DMS79 (cell line): ENCODE measurements at places on chromosomes 16 and 17.

DNA sequence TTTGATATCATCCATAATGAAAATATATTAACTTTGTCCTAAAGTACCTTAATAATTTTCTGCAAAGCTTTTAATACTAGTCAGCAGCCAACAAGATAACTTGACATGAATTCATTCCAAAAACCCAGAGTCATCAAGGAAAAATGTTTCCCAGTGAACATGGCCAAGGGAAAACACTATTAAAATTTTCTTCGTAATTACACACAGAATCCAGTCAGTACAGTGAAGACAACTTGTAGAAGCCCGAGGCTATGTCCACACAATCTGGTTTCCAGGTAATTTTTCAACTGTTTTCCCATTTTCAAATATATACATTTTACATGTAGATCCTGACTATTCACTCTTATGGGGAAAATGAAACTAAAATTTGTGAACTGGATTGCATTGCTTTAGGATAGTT lies 600.9 kb downstream of the CDH8 start:
- DNase-seq, result no peak

GRCh38 chr16:1309888-1310831 lies 724 bp downstream of the UBE2I start:
- DNase-seq, result no peak

DNA sequence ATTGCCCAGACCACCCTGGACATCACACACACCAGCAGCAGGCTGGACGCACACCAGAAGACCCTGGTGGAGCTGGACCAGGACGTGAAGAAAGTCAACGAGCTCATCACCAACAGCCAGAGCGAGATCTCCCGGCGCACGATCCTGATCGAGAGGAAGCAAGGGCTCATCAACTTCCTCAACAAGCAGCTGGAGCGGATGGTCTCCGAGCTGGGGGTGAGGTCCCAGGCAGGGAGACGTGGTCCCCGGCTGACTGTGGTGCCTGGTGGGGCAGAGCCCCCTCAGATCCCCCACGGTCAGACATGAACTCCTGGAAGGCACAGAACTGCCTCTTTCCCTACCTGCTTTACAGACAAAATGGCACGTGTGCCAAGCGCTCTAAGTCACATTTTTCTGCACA lies 16.6 kb upstream of the GAA start:
- DNase-seq, result no peak

DNA sequence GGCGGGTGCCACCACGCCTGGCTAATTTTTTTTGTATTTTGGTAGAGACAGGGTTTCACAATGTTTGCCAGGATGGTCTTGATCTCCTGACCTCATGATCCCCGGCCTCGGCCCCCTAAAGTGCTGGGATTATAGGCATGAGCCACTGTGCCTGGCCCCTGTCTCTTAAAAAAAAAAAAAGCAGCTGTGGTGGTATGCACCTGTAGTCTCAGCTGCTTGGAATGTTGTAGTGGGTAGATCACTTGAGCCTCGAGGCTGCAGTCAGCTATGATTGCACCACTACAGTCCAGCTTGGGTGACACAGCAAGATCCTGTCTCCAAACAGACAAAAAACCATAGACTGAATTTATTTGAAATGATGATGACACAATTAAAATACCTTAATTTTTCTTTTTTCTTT lies 24.3 kb downstream of the CDK12 start:
- DNase-seq, result no peak

DNA sequence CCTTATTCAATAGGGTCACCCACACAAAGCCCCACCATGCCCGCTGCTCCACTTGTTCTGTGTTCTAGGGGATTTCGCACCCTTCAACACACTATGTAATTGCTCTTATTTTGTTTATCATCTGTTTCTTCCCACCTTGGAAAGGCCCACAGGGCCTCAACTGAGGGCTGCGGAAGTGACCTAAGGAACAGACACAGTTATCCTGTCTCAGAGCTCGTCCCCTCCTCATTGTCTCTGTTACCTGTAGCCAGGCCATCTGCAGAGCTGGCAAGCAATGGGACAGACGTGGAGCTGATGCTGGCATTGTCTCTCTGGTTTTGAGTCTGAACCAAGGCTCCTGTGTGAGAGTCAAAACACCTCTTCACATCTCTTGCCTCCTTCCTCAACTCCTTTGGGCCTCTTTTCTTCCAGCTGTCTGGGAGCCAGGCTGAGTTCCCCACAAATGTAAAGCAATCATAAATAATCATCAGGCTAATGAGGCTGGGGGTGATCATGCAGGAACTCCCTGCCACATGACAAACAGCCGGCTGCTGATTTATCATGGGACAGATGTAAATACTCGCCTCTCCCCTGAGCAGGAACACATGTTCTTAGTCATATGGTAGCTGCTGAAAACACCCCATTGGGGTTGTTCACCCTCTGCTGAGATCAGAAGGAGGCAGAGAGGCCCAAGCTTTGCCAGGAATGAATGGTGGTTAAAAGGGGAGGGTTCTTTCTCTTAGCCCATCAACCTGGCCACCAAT lies 71.9 kb downstream of the AXIN2 start:
- no peak for DNase-seq

DNA sequence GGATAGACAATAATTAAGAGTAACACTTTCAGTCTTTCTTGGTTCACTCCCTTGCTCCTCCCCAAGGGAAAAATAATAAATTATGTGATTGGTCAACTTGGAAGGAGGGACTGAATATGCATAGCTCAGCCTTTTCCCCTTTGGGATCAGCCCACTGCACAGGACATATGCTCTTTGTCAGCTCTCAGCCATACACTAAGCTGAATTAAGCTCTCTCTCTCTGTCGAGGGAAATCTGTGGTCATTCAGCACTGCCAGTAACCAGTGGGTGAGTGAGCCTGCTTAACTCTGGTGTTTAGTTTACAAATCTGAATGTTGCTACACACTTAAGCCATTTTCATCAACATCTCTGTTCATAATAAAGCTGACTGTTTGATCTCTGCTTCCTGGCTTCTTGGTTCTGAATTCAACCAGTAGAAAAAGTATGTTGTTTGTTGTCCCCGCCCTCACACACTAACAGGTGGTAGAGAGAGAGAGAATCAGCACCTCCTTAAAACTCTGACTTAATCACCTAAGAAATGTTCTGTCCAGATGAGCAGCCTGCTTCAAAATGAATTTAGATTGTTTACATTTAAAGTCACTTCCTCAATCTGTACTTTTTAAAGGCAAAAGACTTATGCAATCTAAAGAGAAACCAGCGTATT lies 102.3 kb upstream of the C17orf78 start:
- DNase-seq, result no peak

DNA sequence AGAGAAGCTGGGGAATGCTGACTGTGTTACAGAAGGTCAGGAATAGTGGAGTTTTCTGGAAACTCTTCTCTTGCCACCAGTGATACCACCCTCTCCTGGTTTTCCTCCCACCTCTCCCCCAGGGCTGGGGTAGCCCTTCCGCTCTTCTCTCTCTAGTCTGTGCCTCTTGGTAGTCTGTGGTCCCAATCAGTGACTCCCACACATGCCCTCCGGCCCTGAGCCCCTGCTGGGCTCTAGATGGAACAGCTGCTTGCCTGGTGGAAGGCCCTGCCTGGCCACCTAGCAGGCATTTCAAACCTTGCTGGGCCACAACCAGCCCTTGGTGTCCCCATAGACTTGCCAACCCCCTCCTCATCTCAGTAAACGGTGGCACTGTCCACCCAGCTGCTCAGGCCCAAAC lies 15.2 kb upstream of the MTSS2 start:
- no peak for DNase-seq

DNA sequence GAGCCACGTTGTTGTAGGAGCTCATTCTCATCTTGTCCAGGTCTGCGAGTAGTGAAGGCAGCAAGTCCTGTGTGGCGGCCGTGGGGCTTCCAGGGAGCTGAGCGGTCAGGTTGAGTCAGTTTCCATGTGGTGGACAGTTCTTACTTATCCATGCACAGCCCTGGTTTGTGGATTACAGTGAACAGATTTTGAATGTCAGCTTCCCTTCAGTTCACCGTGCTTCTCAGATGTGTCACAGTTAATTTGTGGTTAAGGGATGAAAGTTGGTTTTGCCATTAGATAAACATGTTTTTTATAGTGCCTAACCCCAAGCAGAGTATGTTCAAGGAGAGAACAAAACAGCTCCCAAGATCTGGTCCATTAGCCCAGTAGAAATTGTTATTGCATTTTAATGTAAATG lies 103.1 kb downstream of the RPTOR start:
- peak; percentile 13 for DNase-seq

GRCh38 chr17:39166437-39167335 lies 725 bp upstream of the ARL5C start:
- DNase-seq, result peak; percentile 45

- no peak for DNase-seq
These were observed 9.9 kb downstream of the MLYCD start for GRCh38 chr16:83908798-83909197.
